ENCODE measurements at places on chromosomes 2 and 18.

- ATAC-seq: peak; percentile 83
Measured at GRCh38 chr18:7021994-7022840, 95.4 kb downstream of the LAMA1 start.

DNA sequence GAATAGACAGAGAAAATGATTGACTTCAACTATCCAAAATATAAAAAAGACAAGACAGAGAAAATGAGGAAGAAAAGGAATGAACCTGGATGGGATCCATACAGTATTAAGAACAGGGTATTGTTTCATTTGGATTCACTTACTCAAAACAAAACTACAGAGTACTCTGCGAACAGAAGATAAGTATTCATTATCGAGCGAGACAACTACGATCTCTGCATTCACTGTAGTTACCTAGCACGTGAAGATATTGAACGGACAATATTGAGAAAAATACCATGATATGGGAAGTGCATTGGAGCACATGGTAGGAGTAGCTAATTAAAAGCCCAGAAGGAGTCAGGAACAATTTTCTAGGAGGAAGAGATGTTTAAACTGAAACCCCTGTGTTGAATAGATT, 1.0 kb upstream of the ORC2 start:
- ATAC-seq: no peak

GRCh38 chr18:11887328-11888128, 20.6 kb downstream of the MPPE1 start:
- ATAC-seq: no peak

DNA sequence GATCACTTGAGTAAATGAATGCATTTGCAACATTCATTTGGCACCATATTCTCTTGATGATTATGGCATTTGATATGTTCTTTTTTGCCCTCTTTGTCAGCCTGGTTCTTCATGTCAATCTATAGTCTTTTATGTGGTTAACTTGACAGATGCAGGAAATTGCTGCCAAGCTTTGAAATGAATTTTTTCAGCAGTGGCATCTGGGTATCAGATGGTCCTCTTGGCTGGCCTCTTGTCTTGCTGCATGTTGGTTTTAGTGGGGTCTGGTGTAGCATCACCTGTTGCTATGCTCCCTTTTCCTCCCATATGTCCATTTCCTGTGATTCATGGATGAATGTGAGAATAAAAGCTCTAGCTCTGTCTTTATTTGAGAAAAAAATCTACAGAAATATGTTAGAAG, 119.9 kb downstream of the DPP4 start:
- ATAC-seq: no peak

- ATAC-seq: no peak
Measured at GRCh38 chr18:59353079-59353680, 5.9 kb downstream of the LMAN1 start.

- no peak for ATAC-seq
Measured at GRCh38 chr2:124437811-124438210, 412.7 kb downstream of the CNTNAP5 start.

DNA sequence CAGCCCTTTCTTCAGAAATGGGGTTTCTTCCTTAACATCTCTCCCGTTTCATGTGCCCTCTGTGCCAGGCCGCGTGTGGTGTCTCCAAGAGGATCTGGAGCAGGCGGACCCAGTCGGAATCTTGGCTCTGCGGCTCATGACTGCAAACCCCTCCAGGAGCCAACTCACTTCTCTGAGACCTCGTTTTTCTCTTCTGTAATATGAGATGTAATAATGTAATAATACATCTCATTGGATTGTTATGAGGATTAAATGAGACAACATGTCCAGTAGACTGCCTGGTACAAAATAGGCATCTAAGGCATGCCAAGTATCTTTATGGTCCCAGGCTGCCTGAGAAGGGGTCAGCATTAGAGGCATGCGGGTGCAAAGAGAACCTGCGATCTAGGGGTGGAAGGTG, 221.3 kb upstream of the REV1 start:
- no peak for ATAC-seq

DNA sequence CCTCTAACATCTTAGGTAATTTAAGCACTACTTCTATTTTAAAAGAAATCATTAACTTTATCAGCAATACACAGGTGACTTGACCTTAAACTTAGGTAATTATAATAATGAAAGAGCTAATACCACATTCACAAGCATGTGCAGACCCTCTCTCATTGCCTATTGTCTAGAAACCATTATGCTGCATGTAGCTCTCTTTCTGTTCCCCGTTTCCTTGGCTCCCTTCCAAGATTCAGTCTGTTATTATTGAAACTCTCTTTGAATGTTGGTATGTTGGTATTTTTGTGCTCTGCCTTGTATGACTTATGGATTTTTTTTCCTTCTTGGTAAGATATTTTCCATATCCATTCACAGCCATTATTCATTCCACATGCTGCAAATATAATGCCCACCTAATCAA, 201.2 kb downstream of the CDCA7 start:
- no peak for ATAC-seq

GRCh38 chr2:11156396-11157075, 1.3 kb downstream of the SLC66A3 start:
- ATAC-seq: no peak

- ATAC-seq: peak; percentile 69
Measured at GRCh38 chr18:36284671-36285295, 12.7 kb upstream of the FHOD3 start.

- ATAC-seq: no peak
Measured at GRCh38 chr2:110866466-110866865, 134.1 kb downstream of the ACOXL start.

- no peak for ATAC-seq
Measured at GRCh38 chr18:31634331-31634713, 42.6 kb downstream of the TTR start.

DNA sequence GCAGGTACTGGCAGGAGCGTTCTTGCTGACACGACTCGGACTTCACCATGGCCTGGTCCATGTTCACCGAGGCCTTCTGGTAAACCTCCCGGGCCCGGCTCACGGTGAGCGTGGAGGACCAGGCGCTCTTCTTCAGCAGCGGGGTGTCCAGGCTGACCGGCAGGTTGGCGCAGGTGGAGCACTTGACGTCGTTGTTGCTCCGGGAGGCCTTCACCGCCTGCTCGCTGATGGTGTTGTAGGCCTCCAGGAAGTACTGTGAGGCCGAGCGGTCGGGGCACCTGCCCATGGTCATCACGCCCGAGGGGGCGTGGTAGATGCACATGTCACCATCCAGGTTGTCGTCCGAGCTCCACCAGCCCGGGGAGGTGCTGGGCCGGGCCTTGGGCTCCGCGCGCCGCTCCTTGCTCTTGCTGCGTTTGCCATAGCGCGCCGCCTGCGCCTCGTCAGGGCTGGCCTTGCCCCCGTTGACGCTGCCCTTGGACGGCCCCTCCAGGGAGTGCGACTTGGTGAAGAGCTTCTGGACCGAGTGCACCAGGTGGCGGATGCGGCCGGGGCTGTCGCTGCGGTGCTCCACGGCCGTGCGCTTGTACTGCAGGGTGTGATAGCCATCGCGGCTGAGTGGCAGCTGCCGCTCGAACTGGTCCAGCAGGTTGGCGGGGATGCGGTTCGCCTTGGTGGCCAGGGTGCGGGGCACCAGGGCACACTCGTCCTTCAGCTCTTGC, 429.3 kb downstream of the TGIF1 start:
- ATAC-seq: peak; percentile 18

- no peak for ATAC-seq
Measured at GRCh38 chr18:12053289-12053688, 40.4 kb upstream of the ANKRD62 start.

DNA sequence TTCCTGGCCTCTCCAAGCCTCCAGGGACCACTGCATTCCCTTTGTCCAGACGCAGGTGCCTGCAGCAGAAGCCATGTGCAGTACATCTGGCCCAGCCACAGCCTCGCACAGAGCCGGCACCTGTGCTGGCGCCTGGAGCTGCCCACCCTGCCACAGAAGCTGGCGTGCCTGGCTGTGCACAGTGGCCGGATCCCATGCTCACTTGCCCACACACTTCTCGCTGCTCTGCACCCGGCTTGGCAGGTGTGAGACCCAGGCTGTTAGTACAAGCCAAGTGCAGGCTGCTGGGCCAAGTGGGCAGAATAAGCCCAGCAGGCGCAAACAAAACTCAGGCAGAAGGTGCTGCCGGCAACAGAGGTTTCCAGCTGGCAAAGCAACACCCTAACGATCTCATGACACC, 124.5 kb upstream of the CCDC150 start:
- ATAC-seq: no peak

DNA sequence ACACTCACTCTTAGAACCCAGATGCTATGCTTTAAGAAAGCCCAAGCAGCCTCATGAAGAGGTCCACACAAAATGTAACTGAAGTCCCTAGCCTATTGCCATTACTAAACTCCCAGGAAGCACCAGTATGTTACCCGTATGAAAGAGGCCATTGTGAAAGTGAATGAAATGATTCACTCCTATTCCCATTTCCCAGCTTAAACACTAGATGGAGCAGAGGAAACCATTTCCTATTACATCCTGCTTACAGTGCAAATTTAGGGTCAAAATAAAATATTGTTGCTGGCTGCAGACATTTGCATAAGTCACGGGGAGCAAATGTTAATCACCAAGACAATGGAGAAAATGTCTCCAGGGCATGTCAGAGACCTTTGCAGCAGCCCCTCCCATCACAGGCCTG, 989.7 kb upstream of the CRIM1 start:
- no peak for ATAC-seq

DNA sequence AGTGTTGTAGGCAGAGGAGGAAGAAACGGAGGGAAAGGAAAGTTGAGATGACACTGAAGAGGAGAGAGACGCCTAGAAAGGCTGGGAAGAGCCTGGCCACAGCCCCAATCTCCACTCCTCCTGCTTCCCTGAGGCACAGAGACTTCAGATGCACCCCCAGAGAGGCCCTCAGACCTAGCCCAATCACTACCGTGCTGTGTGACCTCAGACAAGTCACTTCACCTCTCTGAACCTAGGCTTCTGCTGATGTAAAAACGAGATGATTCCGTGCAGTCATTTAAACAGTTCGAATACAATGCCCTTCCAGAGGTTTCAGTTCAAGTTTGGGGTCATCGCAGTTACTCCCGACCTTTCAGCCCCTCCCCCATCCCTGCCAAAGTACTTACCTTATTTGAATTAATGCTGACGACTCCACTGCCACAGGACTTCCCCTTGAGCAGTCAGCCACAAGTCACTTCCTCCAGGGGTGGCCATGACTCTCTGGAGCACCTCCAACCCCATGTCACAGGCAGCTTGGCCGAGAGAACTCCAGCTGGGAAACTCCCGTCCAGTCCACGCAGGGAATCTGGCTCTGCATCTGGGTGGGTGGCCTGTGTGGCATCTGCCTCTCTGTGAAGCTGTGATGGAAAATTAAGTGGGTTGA, 105.2 kb upstream of the ID2 start:
- no peak for ATAC-seq

DNA sequence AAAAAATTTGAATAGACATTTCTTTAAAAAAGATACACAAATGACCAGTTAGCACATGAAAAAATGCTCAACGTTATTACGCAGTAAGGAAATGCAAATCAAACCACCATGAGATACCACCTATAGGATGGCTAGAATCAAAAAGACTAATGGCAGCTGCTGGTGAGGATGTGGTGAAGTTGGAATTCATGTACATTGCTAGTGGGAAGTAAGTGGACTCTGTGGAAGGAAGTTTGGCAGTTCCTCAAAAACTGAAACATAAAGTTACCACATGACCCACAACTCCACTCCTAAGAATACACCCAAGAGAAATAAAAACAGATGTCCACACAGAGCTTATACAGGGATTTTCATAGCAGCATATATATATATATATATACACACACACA, 51.2 kb downstream of the MBP start:
- no peak for ATAC-seq

- no peak for ATAC-seq
Measured at GRCh38 chr18:47877892-47878291, 52.6 kb downstream of the SMAD2 start.

GRCh38 chr2:174916270-174916930, 88.8 kb downstream of the CHN1 start:
- ATAC-seq: no peak

DNA sequence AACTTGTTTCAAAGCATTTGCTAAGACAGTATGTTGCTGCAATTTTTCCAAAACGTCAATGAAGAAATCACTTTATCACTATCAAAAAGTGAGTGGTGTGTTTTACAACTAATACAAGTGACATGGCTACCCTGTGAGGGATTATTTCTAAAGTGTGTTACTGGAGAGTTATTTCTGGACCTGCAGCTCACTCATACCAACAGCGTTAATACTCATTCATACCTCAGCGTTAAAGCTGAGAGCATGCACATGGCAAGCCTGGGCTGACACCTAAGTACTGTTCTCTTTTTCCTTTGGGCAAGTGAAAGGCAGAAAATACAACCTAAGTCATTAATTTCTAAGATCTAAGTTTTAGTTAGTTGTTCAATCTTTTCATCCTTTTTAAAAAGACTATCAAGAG, 13.0 kb upstream of the MRPL19 start:
- no peak for ATAC-seq

- no peak for ATAC-seq
Measured at GRCh38 chr18:63213331-63213900, 106.2 kb downstream of the BCL2 start.

DNA sequence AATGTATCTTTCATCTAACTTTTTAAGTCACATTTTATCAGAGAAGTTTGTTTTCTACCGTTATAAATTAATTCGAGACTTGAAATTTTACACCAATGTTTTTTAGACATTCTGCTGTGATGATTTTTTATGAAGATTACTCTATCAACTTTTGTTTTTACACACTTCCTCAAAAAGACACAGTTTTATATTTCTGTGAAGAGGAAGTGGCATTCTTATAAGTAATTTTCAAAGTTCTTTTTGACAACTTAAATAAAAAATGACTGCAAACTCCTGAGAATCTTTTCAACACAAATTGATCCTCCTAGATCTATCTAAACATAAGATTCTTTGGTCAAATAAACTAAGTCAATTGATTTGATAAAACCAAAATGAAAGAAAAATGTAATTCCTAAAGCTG, 13.7 kb downstream of the ANKRD44 start:
- ATAC-seq: no peak

- ATAC-seq: no peak
Measured at GRCh38 chr18:80200171-80200931, 47.0 kb downstream of the PARD6G start.

- ATAC-seq: peak; percentile 92
Measured at GRCh38 chr2:46909771-46910419, 5.7 kb downstream of the MCFD2 start.

DNA sequence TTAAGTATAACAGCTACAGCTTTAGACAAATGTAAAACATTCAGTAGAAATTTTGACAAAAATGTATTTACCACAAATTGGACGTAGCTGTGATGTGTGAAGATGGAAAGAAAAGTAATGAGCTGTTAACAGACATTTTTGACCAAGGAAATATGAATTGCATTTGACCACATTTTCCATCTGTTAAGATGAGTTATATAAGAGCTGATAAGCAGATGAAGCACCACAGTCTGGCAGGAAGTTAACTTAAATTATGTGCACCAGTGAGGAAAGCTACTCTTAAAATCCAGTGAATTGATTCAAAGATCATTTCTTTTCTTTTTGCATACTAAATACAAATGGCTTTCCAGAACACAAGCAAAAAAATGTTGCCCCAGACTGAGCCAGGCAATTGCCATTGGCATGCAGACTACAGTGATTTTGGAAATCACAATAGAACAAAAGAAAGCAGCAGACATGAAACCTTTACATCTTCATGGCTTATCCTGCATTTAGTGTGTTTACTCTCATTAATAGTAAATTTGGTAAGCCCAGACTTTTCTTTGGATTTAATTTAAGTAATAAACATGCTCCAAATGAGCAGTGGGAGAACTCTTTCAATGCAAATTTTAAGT, 493.7 kb downstream of the TMX3 start:
- no peak for ATAC-seq
